ENCODE measurements at places on chromosomes 12 and 14.
A peak's percentile ranks its signal among the peaks of the same experiment; 100 is the strongest.

- DNase-seq = peak; percentile 33
Measured at GRCh38 chr14:87805315-87805723, 187.7 kb downstream of the GALC start.

DNA sequence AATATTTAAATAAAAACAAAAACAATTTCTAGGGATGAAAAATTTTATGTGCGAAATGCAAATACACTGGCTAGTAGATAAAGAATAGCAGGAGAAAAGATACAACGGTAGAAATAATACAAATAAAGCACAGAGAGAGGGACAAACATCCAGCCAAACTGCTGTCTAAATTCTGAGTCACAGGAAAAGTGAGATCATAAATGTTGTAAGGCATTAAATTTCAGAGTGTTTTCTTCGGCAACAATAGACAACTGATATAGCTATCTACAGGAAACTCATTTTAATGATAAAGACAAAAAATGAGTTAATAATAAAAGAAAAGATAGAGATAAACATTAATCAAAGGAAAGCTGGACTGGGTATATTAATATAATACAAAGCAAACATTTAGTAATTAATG lies 122.2 kb downstream of the NTS start:
- DNase-seq = no peak

DNA sequence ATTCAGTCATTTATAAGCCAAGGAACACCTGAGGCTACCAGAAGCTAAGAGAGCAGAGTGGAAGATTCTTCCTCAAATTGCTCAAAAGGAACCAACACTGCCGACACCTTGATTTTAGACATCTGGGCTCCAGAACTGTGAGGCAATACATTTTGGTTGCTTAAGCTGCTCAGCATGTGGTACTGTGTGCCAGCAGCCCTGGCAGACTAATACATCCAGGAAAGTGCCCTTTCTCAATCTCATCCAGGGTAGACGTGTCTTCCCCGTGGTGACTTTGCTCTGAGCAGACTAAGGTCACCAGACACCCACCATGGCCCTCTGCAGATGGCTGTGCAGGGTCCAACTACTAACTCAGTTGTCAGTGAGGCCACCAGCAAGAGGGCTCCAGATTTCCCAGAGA lies 122.8 kb downstream of the VRK1 start:
- DNase-seq = no peak

DNA sequence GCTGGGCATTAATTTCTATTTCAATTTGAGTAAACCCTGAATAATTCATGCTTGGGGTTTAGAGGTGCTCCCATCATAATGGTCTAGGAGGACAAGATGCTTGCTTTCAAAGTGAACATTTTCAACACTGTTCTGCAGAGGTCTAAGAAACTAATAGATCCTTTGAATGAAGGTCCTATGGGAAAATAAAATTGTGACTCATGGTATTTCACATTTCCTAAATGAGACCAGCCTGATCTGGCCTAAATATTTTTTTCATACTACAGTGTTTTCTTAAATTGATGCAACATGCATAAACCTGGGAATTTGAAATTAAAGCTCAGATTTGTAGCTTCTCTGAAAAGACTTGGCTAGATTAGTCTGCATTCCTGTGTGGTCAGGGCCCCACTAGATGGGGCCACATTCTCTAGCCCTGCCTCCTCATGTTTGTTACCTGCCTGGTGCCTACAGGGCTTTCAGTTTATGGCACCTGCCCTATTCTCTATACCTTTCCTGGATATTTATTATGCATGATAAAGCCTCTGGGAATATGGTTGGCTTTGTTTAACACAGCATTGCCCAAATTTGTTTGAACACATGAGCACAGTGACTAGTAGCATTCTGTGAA lies 112.7 kb downstream of the METTL25 start:
- no peak for DNase-seq

GRCh38 chr12:3097836-3098235 lies 20.7 kb downstream of the TSPAN9 start:
- DNase-seq = no peak

GRCh38 chr14:79137045-79137430 lies 966.9 kb downstream of the NRXN3 start:
- no peak for DNase-seq

GRCh38 chr12:94057262-94058151 lies 90.9 kb upstream of the PLXNC1 start:
- DNase-seq = no peak

- no peak for DNase-seq
Measured at GRCh38 chr12:121167232-121167820, 34.6 kb downstream of the P2RX7 start.

DNA sequence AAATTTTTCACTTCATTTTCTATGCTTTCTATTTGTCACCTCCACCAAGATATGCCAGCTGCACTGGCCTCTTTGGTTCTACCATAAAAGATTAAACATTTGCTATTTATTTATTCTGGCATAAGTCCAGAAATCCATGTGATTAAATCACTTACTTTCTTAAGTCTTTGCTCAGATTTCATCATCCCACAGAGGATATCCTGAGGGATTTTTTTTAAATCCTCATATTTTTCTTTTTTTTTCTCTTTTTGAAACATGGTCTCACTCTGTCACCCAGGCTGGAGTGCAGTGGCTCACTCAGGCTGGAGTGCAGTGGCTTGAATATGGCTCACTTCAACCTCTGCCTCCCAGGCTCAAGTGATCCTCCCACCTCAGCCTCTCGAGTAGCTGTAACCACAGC lies 645.4 kb upstream of the ATXN7L3B start:
- DNase-seq = no peak

- no peak for DNase-seq
Measured at GRCh38 chr12:45304514-45305178, 88.8 kb downstream of the ANO6 start.

- DNase-seq = no peak
Measured at GRCh38 chr12:119775246-119775895, 101.7 kb downstream of the CIT start.

DNA sequence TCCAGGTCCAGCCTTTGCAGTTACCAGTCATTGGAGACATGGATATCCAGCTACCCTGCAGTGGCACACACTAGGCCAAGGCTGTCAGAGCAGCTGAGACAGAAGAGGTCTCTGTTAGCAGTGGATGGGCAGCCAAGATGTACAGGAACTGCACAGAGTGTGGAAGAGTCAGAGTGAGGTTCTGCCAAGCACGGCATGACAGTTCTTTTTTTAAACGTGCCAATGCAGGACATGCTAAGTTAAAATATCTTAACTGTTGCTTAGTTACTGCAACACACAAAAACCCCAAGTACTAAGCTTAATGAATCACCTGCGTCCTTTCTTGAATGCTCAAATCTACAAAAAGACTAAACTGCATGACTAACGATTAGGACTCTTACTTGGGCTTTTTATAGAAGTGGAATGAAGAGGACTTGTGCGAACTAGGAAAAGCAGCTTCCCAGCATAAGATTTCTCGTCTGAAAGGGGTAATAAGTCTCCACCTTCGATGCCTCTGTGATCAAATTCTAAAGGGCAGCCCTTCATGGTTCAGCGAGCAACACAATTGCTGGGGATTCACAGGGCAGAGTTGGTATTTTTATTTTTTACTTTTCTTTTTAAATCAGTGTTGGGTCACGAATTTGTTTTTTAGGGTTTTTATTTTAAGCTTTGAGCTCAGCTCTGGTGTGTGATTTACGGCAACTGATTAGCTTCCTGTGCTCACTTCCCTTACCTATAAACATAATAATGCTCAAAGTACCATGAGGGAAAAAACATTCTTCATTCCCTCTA lies 20.6 kb downstream of the MAPK1IP1L start:
- no peak for DNase-seq

DNA sequence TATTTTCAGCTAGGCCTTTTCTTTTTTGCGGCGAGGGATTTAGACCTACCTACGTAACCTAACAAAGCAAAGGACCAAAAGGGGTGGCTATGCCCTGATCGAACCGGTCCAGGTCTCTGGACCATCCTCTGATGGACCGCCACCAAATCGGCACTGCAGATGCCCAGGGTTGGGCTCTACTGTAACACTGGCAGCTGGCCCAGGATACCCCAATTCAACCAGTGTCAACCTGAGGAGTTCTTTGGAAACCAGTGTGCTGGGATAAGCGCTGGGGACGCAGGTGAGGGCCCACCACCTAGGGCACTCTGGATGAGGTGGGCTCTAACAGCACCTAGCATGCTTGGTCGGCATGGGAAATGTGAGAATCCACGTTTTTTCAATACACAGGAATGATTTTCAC lies 32.2 kb downstream of the FBXO21 start:
- DNase-seq = no peak

GRCh38 chr12:111437816-111438454 lies 32.2 kb downstream of the SH2B3 start:
- DNase-seq = no peak

GRCh38 chr12:65414526-65414925 lies 136.0 kb downstream of the MSRB3 start:
- no peak for DNase-seq

DNA sequence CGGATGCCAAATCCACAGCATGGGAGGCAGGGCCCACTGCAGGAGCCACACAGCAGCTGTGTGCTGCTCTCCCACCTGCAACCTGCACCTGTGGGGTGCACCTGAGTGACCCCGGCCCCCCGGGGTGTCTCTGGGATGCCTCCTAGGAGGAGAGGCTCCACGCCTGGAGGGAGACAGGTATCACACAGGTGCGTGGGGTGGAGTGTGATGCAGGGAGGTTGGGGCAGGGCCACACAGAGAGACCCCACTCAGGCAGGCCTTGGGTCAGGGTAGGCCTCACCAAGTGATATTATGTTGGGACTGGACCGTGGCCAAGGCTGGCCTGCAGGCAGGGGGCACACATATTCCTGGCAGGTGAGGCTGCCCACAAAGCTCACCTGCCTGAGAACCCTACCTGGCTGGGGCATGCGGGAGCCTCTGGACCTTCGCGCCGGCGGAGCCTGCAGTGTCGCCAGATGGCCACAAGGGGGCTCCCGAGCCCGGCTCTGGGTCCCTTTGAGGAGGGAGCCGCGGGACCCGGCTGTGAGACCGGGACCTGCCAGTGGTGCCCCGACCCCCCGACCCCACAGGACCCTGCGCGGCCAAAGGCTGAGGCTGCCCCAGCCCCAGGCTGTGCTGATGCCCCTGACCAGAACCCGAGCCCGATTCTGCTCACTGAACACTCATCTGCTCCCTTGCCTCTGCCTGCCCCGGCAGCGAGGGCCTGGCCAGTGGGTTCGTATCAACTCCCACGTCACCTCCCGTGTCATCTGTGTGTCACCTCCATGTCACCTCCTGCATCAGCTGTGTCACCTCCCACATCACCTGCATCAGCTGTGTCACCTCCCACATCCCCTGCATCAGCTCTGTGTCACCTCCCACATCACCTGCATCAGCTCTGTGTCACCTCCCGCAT lies 11.4 kb downstream of the TMEM121 start:
- DNase-seq = peak; percentile 72

GRCh38 chr12:105457026-105457425 lies 126.5 kb downstream of the C12orf75 start:
- no peak for DNase-seq

DNA sequence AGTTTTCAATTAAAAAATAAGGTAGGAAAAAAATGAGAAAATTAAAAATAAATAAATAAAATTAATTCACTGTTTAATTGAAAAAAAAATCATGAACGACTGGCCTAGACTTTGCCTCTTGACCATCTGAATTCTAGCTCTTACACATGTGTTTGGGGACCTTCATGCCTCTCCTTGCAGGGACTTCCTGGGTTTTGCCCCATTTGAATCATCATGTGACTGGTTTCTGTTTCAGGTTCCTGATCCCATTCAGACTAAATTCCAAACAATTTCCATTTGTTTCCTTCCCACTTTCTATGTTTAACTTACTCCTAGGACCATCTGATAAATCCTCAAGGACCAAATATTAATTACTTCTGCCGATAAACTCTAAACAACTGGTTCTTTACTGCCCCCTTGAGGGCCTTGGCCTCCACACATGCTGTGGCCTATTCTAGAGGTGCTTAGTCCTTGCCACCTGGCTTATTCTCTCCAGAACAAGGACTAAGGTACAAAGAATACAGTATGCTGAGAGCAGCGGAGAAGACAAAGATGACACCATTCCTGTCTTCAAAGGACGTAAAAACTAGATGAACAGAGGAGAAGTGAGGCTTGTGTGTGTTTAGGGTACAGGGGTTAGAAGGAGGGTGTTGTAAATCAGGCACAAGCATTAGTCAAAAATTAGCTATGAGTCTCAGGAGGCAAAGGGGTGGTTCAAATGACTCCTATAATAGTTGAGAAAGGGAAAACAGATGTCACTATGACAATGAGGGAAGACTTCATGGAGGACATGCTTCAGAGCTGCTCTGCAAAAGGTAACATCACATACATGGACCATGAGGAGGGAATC lies 125.8 kb upstream of the AVPR1A start:
- DNase-seq = no peak

GRCh38 chr12:130288691-130289090 lies 49.0 kb upstream of the PIWIL1 start:
- no peak for DNase-seq

GRCh38 chr14:56273951-56274350 lies 155.7 kb downstream of the PELI2 start:
- DNase-seq = no peak

- DNase-seq = no peak
Measured at GRCh38 chr14:31530136-31530535, 31.1 kb upstream of the NUBPL start.

DNA sequence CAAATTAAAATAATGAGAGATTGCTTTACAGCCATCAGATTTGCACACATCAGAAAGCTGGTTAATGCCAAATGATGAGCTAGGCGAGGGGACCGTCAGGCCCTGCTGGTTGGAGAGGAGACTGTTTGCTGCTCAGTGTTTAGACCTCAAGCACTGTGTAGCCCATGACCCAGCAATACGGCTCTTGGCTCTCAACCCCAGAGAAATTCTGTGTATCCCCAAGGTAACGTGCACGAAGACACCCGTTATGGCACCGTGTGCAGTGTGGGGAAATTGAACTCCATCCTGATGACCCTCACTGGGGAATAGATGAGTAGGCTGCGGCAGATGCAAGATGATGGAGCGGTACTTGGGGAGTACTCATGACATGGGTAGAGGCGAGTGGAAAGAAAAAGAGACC lies 55.7 kb downstream of the EID3 start:
- no peak for DNase-seq

- DNase-seq = no peak
Measured at GRCh38 chr14:40574780-40575179, 1031.9 kb upstream of the LRFN5 start.

- no peak for DNase-seq
Measured at GRCh38 chr12:43501703-43502102, 50.3 kb downstream of the ADAMTS20 start.

GRCh38 chr14:91219517-91220389 lies 24.8 kb downstream of the GPR68 start:
- DNase-seq = no peak

DNA sequence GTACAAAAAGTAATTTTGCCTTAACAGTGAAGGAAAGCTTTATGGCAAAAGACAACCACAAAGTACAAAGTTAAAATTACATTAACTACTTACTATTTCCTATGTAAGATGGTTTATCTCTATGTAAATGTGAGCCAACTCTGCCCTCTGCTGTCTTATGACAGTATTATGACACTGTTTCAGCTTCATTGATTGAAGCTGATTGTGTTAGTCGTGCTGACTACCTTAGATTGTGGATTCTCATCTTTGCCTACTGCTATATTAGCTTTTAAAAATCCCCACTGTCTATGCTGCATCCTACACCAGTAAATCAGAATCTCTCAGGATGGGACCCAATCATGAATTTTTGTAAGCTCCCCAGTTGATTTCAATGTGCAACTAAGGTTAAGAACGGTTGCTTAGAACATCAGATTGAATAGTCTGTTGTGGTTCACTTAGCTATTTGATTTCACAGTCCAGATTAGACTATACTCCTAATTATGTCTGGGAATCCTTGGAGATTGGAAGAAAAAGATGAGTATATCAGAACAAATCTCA lies 12.2 kb upstream of the SPTB start:
- peak; percentile 5 for DNase-seq

Measured in T-helper 9 cell (primary cell).